ENCODE measurements at places on chromosomes 3 and 15.

GRCh38 chr3:106946866-106947265 lies 430.4 kb upstream of the CCDC54 start:
- no peak for DNase-seq

GRCh38 chr3:117708601-117709000 lies 999.0 kb downstream of the TUSC7 start:
- no peak for DNase-seq

GRCh38 chr3:189289251-189289650 lies 117.5 kb downstream of the TPRG1 start:
- no peak for DNase-seq

GRCh38 chr3:79148786-79149185 lies 619.0 kb downstream of the ROBO1 start:
- no peak for DNase-seq

- DNase-seq: no peak
Measured at GRCh38 chr15:77840991-77841775, 208.5 kb upstream of the LINGO1 start.

DNA sequence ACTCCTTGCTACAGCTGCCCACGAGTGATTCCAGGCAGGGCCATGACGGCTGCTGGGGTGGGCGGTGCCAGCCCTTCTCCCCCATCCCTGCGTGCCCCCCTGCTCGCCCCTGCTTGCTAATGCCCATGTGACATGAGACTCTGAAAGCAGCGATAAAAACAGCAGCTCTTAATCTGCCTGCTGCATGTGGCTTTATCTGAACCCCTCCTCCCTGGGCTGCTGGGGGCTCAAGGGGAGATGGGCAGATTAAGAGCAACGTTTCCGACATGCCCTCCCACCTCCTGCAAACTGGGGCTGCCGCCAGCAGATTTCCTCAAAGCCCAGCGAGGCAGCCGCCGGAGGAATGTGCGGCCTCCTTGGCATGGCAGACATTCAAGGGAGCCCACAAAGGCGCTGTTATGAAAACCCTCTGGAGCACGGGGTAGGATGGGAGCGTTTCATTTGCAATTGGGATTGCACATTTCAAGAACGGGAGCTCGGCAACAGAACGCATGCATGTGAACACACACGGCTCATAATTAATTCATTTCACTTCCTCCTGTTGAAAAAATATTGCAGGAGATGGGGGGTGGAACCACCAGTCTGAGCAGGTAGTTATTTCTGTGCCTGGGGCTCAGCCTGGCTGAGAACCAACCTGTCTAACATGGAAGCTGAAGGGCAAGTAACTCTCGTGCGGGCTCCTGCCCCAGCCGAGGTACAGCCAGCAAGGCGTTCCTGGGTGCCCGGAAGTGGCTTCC lies 504.2 kb upstream of the PROK2 start:
- no peak for DNase-seq

GRCh38 chr3:132432639-132433038 lies 15.3 kb downstream of the DNAJC13 start:
- DNase-seq: peak; percentile 5

- no peak for DNase-seq
Measured at GRCh38 chr3:138135146-138135832, 3.1 kb upstream of the A4GNT start.

- DNase-seq: no peak
Measured at GRCh38 chr15:96311256-96311955, 19.1 kb upstream of the NR2F2 start.

- peak; percentile 9 for DNase-seq
Measured at GRCh38 chr3:151135541-151136337, 50.3 kb downstream of the MED12L start.

DNA sequence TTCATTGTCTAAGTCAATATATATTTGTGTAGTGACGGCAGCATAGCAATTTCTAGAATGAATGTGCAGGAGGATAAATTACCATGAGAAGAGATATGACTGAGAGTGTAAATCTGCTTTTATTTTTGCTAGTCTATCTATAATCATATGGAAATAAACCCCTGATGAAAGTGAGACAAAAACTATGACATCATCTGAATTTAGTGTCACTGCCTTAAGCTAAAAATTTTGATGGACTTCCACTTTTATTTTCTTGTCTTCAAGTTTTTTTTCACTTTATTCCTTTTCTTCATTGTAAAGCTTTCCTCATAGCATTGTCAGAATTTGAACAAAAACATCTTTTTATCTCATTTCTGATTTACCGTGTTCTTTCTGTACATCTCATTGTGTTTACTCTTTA lies 242.0 kb downstream of the CHST2 start:
- no peak for DNase-seq

DNA sequence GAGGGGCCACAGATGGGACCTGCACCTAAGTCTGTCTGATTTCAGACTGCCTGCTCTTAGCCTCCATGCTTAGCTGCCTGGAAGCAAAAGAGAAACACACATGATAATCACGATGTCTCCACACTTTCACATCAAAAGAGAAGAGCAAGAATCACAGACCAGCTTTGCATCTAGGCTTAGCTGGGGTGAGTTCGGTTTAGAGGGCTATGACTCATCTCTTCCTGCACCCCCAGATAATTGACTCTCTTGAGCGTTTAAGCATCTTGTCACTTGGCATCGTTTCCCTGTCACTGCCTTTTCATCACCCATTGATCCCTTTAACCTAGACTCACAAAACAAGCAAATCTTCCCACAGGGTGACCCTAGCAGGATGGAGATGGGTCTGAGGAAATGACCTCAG lies 124.0 kb downstream of the NTRK3 start:
- DNase-seq: no peak

- no peak for DNase-seq
Measured at GRCh38 chr15:68725736-68726135, 95.0 kb downstream of the ANP32A start.

DNA sequence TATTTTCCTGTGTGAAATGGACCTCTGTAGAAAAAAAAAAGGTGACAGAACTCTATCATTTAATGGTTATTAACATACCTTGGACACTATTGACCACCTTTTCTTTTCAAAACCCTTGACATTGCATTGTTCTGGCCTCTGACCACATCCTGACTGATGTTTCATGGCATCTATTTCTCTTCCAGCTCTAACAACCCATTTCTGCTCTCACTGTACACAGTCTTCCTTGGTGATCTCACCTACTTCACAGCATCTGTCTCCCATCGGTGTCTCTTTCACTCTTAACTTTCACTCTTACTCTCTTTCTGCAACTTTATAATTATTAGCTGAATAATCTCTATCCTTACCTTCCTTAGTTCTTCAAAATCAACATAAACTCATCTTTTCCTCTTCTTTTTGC lies 217.4 kb upstream of the CD96 start:
- no peak for DNase-seq

DNA sequence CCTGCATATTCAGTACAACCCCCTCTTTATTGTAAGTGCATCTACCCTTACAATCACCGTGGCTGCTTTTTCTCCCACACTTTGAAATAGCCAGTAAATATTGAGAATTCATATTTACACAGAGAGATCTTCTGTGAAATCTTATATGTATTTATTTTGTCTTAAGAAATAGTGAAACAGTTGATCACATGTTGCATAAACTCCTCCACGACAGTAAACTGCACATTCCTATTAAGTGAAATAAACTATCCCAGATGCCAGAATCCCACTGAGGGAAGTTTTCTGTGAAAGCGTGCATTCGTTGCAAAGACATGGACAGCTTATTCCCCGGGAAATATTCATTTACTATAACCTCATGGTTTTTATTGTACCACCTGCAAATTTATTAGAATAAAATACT lies 796.0 kb downstream of the ROBO2 start:
- no peak for DNase-seq

- DNase-seq: no peak
Measured at GRCh38 chr3:45640724-45641361, 46.3 kb downstream of the LIMD1 start.

DNA sequence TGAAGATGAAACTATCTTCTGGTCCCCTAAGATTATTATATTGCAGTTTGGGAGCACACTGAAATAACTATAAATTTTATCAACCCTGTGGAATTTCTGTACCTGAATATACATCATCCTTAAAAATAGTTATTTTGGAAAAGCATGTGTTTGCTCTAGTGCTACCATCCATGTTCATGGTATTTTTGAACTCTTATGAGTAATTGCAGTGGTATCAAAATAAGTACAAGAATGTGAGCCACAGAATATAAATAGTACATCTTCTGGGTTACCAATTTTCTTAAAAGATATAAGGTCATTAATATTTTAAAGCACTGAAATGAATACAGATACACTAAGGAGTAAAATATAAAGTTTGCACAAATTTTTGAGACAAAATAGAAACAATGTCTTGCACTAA lies 206.5 kb downstream of the CBLB start:
- DNase-seq: no peak

DNA sequence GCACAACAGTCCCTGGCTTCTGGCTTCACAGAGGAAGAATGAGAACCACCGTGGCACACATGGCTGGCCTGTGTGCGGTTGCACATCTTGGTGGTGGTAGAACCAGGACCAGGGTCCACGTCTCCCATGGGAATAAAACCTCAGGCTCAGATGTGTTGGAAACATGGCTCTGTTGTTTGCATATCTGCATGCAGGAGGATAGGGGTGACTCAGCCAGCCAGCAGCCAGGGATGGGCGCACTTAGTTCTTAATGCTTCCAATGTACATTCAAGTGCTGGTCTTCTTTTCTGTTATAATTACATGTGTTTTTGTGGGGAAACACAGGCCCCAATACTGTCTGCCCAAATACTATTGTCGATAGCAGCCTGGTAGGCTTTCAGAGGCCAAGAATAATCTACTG lies 35.8 kb upstream of the BCL2L10 start:
- no peak for DNase-seq

DNA sequence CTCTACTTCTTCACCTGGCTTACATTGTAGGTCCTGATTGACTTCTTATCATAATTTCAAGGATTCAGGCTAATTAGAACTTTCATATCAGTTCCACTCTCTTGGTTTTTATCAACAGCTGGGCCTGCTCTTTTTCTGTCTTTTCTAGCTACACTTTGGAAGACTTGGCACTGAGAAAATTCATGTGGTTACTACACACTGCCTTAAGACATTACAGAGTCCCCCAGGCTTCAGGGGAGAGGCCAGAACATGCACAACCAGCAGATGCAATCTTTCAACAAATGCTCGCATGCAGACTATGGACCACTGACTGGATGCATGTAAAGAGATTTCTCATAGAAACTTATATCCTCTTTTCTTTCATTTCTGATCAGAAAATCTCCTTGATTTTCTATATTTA lies 423.5 kb downstream of the TUSC7 start:
- no peak for DNase-seq

GRCh38 chr15:66947471-66947870 lies 117.9 kb upstream of the SMAD3 start:
- no peak for DNase-seq

DNA sequence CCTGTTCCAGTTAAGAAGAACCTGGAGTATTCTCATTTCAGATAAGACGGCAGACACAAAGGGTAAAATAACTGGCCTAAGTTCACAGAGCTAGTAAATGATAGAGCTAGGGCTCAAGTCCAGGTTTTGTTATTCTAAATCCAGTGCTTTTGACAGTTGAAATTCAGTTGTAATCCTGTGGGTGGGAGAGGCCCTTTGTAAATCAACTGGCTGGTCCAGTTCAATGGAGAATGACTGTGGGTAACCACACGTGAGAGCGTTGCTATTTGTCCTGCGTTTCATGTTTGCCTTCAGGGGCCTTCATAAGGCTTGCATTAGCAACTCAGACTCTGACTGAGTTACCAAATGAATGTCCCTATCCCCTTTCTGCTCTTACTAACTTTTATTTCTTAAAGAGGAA lies 24.2 kb upstream of the CD96 start:
- no peak for DNase-seq

GRCh38 chr3:128267541-128267940 lies 114.3 kb downstream of the EEFSEC start:
- no peak for DNase-seq

DNA sequence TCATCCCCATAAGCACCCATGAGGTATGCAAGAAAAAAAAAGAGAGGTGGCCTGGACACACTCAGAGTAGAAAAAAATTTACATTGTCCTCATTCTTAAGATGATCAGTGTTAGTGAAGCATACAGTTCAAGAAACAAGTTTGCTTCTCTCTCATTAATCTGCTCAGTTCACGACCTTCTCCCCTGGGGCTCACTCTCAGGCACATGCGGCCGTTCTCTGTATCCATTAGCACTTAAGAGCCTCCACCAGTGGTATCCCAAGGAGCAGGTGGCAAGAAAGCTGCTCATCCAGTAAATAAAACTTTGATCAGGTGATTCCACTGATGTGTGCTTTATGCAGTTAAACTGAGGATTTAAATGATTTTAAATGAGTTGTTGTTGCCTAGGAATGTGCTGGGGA lies 57.4 kb downstream of the ARHGAP31 start:
- DNase-seq: no peak

DNA sequence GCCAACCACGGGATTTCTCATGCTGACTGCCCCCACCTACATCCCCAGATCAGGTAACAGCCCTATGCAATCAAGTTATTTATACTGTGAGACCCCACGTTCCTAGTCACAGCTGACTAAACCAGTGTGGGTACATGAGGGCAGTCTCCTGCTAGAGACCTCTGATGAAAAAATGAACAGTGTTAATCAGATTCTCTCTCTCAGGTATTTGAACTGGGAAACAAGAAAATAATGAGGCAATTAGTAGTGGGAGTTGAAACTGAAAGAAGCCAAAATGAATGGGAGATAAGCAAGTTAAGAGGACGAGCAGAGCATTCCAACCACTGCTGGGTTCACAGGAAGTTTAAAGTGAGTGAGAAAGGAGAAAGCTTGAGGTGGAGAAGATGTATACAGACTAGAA lies 98.5 kb upstream of the MYO5C start:
- no peak for DNase-seq

- DNase-seq: no peak
Measured at GRCh38 chr3:69442771-69443311, 57.0 kb upstream of the FRMD4B start.

GRCh38 chr15:82062479-82063454 lies 16.9 kb upstream of the MEX3B start:
- no peak for DNase-seq

DNA sequence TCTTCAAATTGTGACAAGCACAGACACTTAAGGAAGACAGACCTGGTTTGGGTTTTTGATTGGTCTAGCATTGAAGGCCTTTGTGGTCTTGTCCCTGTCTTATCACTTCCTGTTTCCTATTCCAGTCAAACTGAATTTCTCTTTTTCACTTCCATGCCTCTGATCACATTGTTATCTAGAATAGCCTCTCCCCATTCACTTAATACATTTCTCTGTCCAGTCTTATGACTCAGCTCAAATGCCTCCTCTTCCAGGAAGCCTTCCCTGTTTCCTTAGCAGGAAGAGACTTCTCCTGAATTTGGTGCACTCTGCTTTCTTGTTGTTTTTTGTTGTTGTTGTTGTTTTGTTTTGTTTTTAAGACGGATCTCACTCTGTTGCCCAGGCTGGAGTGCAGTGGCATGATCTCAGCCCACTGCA lies 45.5 kb downstream of the LIMD1 start:
- no peak for DNase-seq

Measured in activated CD8-positive, alpha-beta memory T cell treated with anti-CD3 and anti-CD28 coated beads for 4 hours (primary cell).